ENCODE measurements at places on chromosomes 5 and 9.

GRCh38 chr5:119292701-119293515 is 62.9 kb upstream of the TNFAIP8 start:
- DNase-seq, result no peak

GRCh38 chr5:93280518-93280917 is 300.5 kb downstream of the NR2F1-AS1 start:
- peak; percentile 44 for DNase-seq

DNA sequence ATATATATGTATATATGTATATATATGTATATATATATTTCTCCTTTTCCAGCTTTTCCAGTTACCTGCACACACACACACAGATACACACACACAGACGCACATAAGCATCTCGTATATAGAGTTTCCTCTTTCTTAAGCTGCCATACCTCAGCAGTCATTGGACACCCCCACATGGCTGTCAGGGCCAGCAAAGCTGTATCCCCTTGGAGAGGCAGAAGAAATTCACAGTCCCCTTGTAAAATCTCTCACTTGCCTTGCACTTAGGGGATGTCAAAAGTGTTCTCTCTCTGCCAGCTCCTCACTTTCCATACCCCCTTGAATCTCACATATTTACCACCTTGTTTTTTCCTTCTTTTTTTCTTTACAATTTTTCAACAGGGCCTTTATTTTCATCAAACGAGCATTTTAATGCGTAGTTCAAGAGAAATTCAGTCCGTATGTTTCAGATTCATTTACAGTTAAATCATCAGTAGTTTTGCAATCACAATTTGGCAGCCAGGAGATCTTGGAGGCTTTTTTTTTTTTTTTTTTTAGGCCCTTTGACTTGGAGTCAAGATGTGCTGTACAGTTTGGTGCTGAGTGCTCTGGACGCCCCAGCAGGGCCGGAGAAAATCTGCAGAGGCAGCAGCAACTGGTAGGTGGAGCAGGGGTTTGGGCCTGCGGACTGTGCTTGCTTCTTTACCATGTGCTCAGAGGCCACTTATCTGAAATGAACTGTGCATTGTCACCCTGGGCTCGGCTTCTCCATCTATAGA is 244.9 kb upstream of the KLF4 start:
- no peak for DNase-seq

- no peak for DNase-seq
These were observed 123.4 kb upstream of the RETREG1 start for GRCh38 chr5:16740066-16740810.

GRCh38 chr9:7984203-7984602 is 184.6 kb upstream of the DMAC1 start:
- DNase-seq, result no peak

DNA sequence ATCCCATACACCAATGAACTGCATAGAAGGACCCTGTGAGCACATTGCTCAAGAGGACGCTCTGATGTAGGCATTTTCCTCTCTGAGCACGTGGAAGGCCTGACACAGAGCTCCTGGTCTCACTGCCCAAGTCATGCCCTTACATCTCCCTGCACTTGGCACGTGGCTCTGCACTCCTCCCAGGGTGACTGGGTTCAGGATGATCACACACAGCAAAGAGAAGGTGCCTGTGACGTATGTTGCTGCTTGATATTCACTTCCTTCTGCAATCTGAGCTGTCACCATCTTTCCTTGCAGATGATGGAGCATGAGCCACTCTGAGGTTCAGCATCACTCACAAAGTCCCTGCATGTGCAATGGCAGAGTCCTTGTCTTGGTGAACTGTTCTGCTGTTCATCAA is 125.2 kb downstream of the FSTL4 start:
- DNase-seq, result no peak

- no peak for DNase-seq
These were observed 31.6 kb upstream of the ZNF618 start for GRCh38 chr9:113844466-113844865.

Measured in BE2C (cell line).